CD4-positive, alpha-beta memory T cell (primary cell): ENCODE measurements at places on chromosomes 4 and X.

DNA sequence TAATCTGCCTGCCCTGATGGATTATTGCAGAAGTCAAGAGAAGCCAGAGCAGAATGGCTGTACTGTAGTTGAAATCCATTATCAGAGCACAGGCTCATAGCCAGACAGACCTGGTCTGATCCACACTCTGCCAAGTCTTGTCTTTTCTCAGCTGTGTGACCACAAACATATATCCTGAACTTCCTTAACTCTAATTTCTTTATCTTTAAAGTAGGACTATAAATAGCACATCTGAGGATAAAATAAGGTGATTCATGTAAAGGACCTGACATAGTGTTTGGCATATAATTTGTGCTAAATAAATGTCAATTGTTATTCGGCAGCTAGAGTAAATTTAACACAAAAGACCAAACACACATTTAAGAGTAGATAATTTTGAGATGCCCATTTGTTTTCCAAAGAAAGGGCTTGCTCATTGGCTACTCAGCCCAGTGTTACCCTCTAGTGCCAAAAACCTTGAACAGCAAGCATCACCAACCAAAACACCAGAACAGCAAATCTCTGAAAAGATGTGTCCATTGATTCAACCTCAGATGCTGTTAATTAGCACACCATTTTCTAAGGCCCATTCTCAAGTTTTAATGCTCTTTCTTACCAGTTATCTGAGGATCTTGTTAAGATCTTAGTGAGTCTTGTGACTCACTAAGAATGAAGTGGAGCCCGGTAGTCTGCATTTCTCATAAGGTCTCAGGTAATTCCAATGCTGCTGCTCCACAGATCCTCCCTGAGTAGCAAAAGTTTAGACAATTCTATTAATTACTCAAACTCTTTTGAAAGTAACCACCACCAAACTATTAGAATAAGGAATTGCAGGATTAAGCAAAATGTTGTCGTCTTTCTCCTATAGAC lies 108.8 kb downstream of the HHIP start:
- no peak for DNase-seq

GRCh38 chr4:139146926-139147629 lies 29.9 kb downstream of the ELF2 start:
- DNase-seq = no peak

DNA sequence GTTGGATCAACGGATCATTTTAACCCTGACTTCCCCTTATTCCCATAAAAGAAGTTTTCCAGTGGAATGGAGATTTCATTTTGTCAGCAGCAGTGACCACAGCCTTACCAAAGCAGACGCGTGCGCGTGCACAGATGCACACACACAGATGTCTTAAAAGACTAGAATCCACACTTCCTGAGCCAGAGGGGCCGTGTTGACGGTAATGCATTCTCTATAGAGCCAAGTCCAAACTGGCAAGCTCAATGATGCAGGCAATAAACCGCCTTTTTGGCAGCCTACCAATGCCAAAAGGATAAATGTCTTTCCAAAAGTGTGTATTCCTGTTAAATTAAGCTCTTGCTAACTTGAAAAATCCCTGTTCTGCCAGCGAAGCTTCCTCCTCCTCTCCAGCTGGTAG lies 18.8 kb upstream of the CLDN34 start:
- DNase-seq = no peak

- no peak for DNase-seq
These were observed 74.3 kb downstream of the DCHS2 start for GRCh38 chr4:154417373-154417673.

DNA sequence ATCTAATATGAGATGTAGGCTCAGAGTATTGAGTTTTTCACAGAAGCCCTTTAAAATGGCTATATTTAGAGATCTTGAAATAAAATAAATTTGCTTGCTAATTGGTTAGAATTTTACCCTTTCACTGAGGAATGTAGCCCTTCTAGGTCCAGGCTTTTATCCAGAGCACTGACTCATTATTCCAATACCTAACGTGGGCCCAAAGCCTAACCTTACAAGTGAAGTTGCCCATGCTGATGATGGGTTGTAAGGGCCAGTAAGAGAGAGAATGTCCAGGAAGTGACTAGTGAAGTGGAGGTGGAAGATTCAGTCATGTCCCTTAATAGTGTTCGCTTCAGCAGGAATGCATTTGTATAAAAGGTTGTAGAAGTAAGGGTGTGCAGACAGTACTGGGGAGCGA lies 155.9 kb downstream of the STIM2 start:
- no peak for DNase-seq

DNA sequence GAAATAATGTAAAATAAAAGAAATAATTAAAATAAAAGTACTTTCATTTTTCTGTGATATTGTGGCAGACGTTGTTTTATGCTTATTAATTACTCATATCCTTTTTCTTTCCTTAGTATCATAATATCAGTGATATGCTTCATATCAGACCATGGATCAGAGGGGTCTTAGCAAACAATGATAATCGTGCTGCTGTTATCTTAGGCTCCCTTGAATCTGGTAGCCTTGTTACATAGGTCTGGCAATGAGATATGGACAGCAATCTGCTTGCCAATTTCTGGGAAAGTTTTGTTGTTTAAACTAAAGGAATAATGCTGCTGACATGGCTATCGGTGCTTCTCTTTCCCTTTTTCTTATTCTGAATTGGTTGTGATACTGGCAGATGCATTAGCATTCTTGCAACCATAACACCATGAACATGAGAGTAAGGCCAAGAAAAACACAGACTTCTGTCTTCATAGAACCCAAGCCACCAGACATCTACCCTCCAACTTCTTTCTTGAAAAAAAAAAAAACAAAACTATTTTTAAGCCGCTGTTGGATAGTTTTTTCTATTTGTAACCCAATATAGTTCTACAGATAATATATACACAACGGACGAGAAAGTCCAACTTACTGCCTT lies 16.4 kb downstream of the EPHA5 start:
- DNase-seq = no peak

GRCh38 chr4:66564901-66565651 lies 894.8 kb upstream of the EPHA5 start:
- no peak for DNase-seq

GRCh38 chrX:46662188-46662958 lies 88.8 kb downstream of the CHST7 start:
- DNase-seq = no peak

DNA sequence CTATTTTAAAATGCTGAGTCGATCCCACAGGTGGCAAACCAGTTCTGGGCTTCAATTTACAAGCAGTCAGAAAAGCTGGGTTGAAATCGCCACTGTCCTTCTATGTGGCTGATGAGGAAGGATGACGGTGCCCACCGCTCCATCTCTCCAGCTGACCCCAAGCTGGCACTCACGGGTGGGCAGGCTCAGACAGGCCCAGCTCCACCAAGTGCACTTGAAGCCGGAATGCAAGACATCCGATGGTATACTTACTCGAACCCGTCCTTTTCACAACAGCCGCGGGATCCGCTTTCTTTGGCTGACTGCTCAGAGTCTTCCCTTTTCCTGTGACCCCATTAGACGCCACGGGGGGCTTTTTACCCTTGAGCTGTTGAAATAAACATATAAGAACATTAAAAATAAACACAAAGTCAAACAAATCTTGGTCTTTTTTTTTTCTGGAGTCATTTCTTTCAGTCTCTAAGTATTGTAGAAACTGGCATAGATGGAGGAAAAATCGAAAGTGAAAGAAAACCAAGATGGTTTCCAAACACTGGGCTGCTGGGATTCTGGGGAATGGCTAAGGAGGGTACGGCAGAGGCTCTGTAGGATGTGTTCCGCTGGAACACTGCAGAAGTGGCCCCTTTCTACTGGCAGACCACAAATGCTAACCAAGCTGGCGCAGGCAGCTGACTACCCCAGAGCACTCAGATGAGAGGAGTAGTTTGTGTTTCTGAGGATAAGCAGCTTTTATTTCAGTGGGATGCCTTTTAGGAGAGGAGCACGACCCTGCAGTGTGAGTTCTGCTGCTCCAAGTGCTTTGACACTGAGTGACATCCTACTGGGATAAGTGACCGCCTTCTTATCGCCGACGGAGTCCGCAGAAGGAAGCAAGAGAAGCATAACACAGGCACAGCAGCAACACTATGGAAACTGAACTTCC lies 160.9 kb downstream of the AFAP1 start:
- no peak for DNase-seq

DNA sequence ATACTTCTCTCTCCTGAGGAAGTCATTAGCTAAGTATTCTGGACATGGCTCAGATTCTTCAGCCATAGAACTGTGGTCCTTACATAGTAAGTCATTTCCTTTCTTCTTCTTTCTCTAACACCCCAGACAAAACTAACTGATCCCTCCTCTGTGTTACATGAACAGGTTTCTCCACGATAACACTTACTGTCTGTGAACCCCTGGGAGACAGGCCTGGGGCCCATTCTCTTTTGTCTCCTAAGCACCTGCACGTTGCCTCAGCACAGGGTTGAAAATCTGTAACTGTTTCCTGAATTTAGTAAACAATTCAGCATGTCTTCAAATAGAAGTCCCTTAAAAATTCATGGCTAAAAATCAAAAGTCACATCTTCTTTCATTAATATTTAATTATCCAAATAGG lies 24.7 kb downstream of the APBB2 start:
- no peak for DNase-seq

- DNase-seq = no peak
These were observed 43.1 kb upstream of the TMPRSS11E start for GRCh38 chr4:68404153-68404552.

DNA sequence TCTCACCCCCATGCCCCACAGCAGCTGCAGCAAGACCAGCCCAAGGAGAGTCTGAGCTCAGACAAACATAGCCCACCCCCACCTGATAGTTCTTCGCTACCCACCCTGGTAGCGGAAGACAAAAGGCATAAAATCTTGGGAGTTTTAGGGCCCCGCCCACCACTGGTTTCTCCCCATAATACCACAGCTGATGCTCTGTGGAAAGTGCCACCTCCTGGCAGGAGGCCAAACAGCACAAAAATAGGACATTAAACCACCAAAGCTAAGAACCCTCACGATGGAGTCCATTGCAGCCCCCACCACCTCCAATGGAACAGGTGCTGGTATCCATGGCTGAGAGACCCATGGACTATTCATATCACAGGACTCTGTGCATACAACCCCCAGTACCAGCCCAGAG lies 226.7 kb downstream of the SNCA start:
- DNase-seq = no peak

DNA sequence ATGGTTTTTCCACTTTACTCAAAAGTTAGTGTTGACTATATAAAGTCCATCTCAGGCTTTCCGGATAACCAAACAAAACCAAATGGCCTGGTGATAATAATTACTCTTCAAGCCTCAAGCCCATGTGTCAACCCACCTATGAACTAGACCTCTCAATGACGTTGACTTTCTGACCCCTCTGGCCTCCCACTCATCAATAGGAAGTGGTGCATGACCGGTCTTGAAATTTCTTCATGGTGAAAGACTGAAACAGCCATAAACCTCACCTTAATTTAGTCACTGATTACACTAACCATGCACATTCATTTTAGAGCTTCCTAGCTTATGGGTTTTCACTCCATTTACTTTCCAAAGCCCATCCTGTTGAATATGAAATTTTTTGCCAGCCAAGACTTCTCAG lies 276.0 kb downstream of the KLHL13 start:
- no peak for DNase-seq

DNA sequence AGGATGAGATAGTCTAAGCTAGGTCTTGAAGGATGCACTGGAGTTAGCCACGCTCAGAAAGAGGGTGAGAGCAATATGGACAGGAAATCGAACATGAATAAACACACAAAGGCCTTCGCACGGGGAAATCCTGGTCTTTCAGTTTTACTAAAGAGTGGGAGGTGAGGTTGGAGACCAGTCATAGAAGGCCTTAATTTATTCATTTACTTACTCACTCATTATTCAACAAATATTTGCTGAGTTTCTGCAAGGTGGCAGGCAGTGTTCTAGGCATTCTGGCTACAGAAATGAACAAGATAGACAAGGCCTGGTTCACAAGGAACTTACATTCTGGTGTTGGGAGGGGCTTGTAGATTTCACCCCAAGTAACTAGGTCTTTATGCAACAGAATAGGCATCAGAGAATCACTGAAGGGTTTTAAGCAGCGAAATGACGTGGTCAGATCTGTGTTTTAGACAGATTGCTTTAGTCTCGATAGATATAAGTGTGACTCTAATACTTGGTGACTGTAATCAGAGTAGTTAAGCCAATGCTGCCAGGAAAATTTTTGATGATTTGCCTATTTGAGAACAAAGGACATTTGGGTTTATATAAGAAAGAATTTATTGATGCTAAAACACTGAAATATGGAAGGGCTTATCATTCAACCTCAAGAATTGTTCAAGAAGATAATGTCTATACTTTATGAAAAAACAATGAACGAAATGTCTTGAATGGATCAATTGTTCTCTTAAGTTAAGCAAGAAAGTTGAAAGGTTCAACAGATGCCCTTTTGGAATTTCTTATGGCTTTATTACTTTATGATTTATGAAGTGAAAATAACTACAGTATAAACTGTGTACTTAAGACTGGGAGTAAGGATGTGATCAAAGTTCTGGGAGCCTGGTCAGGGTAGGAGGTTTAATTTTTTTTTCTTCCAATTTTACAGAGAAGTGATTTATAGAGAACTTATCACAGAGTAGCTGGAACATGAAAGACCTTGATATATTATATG lies 184.4 kb upstream of the CASK start:
- no peak for DNase-seq

DNA sequence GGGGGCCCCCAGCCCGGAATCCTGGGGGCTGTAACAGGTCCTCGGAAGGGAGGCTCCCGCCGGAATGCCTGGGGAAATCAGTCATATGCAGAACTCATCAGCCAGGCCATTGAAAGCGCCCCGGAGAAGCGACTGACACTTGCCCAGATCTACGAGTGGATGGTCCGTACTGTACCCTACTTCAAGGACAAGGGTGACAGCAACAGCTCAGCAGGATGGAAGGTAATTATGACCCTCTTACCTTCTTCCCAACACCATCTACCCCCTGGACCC lies 1.0 kb downstream of the FOXO4 start:
- DNase-seq = no peak

DNA sequence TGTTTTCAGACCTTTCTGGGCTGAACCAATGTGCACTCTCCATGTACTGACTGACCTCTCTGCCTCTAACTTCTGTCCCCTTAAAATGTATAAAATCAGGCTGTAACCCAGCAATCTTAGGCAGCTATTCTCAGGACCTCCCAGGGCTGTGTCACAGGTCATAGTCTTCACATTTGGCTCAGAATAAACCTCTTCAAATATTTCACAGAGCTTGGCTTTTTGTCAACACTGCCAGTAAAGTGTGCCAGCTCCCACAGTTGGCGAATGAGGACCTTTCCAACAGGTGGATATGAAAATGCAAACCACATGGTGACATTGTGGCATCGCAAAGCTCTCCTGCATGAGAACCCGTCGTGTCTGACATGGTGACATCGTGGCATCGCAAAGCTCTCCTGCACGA lies 76.4 kb downstream of the ACOX3 start:
- no peak for DNase-seq

DNA sequence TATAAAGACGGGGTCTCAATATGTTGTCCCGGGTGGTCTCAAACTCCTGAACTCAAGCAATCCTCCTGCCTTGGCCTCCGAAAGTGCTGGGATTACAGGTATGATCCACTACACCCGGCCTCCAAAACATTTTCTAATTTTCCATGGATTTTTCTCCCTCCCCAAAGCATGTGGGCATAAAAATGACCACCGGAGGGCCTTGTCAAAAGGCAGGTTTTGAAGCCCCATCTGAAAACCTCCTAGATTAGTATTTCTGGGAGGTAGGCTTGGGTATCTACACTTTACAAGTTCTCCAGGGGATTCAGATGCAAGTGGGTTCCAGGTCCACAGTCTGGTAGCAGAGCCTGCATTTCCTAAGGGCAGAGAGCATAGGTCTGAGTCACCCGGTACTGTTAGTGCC lies 1.4 kb upstream of the GPR173 start:
- no peak for DNase-seq
